ENCODE measurements at places on chromosomes 2 and 18. TPM values are rescaled to one million over a fixed set of nuclear protein-coding genes. Genes with fewer than 3 reads are reported as not detected.

Gene MAP2
- total RNA-seq, result 13.2 TPM

Gene UBXN2A
- 15.5 TPM for total RNA-seq

Gene PDE11A
- not detected for total RNA-seq

Gene PLGLB1
- total RNA-seq, result 0.34 TPM

Gene NPHP1
- 1.4 TPM for total RNA-seq

Gene TMEM185B
- 38.6 TPM for total RNA-seq

Gene SLC23A3
- 0.68 TPM for total RNA-seq

Gene MCM6
- 5.8 TPM for total RNA-seq

Gene PSMA8
- total RNA-seq, result not detected

Gene MERTK
- total RNA-seq, result 1.4 TPM

Gene RGPD8
- 10.3 TPM for total RNA-seq

Gene SERPINE2
- total RNA-seq, result 114 TPM

Gene GPAT2
- total RNA-seq, result under 0.01 TPM

Gene BOLL
- not detected for total RNA-seq

Gene TFCP2L1
- total RNA-seq, result 20.7 TPM

Gene MBOAT2
- total RNA-seq, result 75.2 TPM

Data from nasal cavity respiratory epithelium epithelial cell of viscerocranial mucosa (primary cell).